ENCODE measurements at places on chromosomes 12 and 14. TPM values are rescaled to one million over a fixed set of nuclear protein-coding genes. Genes with fewer than 3 reads are reported as not detected.

TAMALIN gene
- 562 TPM for total RNA-seq

KCNK13 gene
- total RNA-seq, result 0.21 TPM

PLEKHG7 gene
- 0.60 TPM for total RNA-seq

CLEC6A gene
- not detected for total RNA-seq

RAP1B gene
- 251 TPM for total RNA-seq

INHBC gene
- total RNA-seq, result not detected

PLEKHD1 gene
- 0.70 TPM for total RNA-seq

GRCh38 chr14:59013672-59014298 lies 174.7 kb upstream of the DAAM1 start:
- H3K4me3 ChIP-seq, result no peak overlapping the region
- no peaks in the 10 kb centered on the region for H3K27me3 ChIP-seq
- no peak for DNase-seq
- no peak overlapping the region for H3K27ac ChIP-seq

DNA sequence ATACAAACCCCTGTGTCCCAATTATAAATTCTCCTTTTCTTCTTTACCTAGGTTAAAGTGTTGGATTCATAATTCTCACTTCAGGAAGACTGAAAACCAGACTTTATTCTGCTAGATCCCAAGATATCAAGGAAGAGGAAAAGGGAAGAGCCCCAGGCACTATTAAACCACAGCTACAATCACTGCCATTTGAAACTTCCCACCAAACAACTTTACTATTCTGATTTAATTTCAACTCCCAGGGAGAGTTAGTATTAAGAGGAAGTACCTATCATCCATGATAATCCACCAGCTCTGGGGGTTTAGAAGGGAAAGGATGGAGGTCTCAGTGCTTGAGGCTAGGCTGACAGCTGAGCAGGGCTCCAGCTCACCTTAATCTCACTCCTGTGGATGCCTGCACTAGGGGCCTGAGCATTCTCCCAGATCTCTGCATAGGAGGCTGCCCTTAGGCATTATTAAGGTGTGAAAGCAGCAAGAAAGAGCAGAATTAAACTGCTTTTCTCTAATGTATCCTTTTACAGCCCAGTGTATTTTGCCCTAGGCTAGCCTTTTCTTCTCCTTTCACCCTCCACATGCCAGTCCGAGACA lies 52.9 kb downstream of the MYF5 start:
- no peaks in the 10 kb centered on the region for H3K36me3 ChIP-seq
- H3K4me1 ChIP-seq, result no peaks in the 10 kb centered on the region
- H3K27ac ChIP-seq, result no peak overlapping the region
- no peak for DNase-seq

GRCh38 chr12:128753438-128753837 lies 70.3 kb downstream of the SLC15A4 start:
- no peak for DNase-seq
- no peak overlapping the region for H3K27ac ChIP-seq
- H3K4me1 ChIP-seq, result no peaks in the 10 kb centered on the region

- H3K27ac ChIP-seq, result peak overlapping the region; percentile 89
- no peak overlapping the region for H3K4me3 ChIP-seq
- no peak for DNase-seq
- no peaks in the 10 kb centered on the region for H3K36me3 ChIP-seq
Measured at GRCh38 chr14:99596071-99596627, 7.9 kb downstream of the CCDC85C start.

DNA sequence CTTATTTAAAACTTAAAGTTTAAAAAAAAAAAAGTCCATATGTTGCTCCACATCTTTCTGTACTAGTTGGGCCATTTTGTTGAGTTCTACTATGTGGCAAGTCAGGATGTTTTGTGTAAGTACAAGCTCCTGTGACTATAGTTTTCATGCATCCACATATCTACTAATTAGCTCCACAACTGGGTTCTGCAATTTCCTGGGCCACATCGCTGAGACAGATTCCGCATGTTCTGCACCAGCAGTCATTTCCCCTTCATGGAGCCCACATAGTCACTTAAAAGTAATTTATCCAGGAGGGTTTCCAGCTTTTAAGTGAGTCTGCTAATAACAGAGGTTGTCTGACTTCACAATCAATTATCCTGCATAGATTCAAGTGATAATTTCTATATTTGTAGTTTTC lies 461.4 kb downstream of the ZFP36L1 start:
- H3K36me3 ChIP-seq, result no peaks in the 10 kb centered on the region
- no peak overlapping the region for H3K27ac ChIP-seq
- no peak overlapping the region for H3K4me3 ChIP-seq
- DNase-seq, result no peak
- no peaks in the 10 kb centered on the region for H3K27me3 ChIP-seq

GRCh38 chr14:20782280-20782890 lies 1.3 kb downstream of the RNASE6 start:
- peaks cover 32% of the 10 kb centered on the region for H3K4me1 ChIP-seq
- peak overlapping the region; percentile 92 for H3K27ac ChIP-seq
- peak overlapping the region; percentile 89 for H3K4me3 ChIP-seq
- DNase-seq, result no peak
